ENCODE measurements at places on chromosomes 4 and X.

- no peak for DNase-seq
Measured at GRCh38 chr4:39542611-39543012, 15.4 kb upstream of the UGDH start.

DNA sequence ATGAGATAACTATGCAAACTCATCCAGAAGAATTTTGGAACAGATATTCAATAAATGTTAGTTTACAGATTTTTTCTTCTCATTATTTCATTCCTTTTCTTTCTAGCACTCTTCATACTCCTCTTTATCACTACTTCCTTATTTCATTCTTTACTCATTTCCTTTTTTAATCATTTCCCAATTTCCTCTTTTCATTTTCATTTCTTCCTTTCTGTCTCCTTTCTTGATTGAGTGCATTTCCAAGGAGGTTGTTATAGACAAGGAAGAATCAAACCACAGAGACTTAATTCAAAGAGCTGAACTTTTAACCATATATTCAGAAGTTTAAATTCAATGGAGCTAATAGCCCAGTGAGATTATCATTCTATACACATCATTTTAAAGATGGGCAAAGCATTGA lies 600.7 kb downstream of the ARAP2 start:
- no peak for DNase-seq

DNA sequence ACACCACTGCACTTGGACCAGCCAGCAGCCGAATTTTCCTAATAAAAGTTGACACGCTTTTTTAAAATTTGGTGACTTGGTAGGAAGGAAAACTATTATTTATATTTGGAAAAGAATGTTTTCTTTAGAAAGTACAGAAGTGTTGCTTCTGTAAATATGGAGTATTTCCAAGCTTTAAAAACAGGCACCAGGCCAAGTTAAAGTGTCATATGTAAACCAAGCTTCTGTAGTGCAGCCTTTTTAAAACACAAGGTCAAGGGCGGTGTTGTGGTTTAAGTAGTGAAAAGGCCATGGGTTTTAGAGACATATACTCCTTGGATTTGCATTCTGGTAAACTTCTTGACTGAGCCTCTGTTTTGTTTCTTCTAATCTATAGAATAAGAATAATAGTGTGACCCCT lies 62.7 kb downstream of the TRIM2 start:
- no peak for DNase-seq

GRCh38 chr4:25608644-25609043 lies 47.0 kb upstream of the SLC34A2 start:
- DNase-seq: no peak

DNA sequence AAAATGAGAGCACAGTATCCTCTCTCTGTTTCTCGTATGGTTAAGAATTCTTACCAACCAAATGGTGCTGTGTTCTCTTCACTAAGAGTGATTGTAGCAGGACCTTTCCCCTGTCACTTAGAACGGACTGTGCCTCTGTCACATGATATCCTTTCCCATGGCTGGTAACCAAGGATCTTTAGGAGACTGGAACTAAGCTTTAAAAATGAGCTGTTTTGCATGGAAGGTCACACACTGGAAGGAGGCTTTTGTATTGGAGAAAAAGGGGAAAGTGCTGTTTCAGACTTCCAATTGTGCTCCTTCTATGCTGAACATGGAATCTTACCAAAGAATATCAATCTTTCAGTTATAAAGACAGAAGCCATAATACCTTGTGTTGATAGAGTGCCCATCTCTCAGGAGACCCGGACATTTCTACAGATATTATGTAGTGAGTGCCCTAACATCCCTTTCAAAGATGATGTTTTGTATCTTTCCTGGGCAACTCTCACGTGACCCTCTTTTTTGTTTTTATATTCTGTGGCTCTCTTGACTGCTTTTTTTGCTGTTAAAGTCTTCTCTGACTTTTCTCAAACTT lies 148.6 kb downstream of the SLC4A4 start:
- DNase-seq: no peak

DNA sequence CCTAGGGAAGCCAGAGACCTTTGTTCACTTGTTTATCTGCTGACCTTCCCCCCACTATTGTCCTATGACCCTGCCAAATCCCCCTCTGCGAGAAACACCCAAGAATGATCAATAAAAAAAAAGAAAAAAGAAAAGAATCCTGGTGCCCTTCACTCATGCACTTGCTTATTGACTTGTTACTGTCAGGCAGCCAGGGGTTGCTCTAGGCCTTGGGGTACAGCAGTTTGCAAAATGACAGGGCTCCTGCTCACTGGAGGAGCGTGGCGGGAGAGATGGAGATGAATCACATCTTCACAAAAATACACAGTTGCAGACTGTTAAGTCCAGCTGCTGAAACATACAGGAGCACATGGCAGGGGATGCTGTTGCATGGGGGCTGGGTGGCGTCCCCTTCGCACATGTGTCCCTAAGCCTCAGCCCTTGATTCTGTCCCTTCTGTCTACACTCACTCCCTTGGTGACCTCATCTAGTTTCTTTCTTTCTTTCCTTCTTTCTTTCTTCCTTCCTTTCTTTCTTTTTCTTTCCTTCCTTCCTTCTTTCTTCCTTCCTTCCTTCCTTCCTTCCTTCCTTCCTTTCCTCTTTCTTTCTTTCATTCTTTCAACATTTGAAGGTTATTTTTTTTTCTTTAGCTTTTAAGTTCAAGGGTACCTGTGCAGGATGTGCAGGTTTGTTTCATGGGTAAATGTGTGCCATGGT lies 16.9 kb upstream of the TMEM271 start:
- DNase-seq: no peak

DNA sequence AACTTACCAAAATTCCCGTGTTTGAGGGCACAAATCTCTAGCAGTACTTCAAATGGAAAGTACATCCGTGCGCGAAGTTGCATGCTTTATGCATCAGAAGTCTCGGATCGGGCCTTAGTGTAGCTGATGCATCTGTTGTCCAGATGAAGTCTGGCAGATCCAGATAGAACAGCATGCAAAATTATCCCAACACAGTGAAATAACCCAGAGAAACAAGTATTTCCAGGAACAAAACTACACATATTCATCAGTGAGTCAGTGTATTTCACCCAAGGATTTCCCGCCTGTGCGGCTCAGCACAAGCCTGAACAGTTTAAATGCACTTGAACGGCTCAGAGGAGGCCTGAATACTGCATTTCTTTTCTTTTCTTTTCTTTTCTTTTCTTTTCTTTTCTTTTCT lies 27.4 kb upstream of the CLDN24 start:
- no peak for DNase-seq

- no peak for DNase-seq
Measured at GRCh38 chrX:39912126-39912525, 185.6 kb downstream of the BCOR start.

GRCh38 chr4:7922466-7922865 lies 17.2 kb downstream of the AFAP1 start:
- DNase-seq: no peak

GRCh38 chrX:105191878-105192277 lies 28.6 kb downstream of the TEX13A start:
- DNase-seq: no peak

DNA sequence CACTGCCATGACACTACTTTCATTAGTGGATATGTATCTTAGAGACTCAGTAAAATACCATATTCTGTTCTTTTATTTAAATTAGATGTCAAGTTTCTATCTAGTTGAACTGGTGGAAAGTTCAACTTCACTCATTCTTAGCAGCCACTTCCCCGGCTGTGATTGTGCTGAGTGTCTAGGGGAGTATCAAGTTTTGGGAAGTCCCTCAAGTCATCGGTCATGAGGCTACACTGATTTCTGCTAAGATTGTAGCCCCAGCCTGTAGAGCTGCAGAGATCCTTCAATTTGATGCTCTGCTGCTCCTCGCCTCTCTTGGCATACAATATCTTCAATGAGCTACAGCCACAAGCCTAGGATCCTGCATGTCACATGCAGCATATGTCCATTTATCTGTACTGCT lies 53.9 kb downstream of the DMP1 start:
- DNase-seq: no peak

GRCh38 chr4:37812713-37813112 lies 13.8 kb upstream of the PGM2 start:
- DNase-seq: no peak

- no peak for DNase-seq
Measured at GRCh38 chrX:132428896-132429295, 59.9 kb downstream of the MBNL3 start.

DNA sequence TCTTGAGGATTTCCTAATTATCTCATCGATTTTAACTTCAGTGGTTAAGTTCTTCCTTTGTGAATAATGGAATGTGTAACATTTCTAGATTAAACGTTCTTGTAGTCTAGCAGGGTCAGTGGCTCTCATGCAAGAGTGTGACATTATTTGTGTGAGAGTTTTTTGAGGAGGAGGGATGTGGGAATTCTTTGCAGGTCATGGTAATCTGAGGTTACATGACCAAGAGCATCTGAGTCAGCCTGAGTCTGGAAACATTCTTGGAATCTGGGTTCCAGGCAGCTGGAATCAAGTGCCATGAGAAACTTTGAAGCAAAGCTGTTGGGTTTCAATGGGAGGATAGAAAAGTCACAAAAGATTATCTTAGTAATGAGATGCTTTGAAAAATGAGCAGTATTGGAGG lies 49.5 kb downstream of the GK start:
- DNase-seq: no peak

GRCh38 chrX:13101441-13102139 lies 57.2 kb upstream of the FAM9C start:
- DNase-seq: no peak

- no peak for DNase-seq
Measured at GRCh38 chr4:95857761-95858160, 17.9 kb downstream of the PDHA2 start.

- DNase-seq: no peak
Measured at GRCh38 chr4:55634417-55635128, 1.5 kb downstream of the NMU start.

DNA sequence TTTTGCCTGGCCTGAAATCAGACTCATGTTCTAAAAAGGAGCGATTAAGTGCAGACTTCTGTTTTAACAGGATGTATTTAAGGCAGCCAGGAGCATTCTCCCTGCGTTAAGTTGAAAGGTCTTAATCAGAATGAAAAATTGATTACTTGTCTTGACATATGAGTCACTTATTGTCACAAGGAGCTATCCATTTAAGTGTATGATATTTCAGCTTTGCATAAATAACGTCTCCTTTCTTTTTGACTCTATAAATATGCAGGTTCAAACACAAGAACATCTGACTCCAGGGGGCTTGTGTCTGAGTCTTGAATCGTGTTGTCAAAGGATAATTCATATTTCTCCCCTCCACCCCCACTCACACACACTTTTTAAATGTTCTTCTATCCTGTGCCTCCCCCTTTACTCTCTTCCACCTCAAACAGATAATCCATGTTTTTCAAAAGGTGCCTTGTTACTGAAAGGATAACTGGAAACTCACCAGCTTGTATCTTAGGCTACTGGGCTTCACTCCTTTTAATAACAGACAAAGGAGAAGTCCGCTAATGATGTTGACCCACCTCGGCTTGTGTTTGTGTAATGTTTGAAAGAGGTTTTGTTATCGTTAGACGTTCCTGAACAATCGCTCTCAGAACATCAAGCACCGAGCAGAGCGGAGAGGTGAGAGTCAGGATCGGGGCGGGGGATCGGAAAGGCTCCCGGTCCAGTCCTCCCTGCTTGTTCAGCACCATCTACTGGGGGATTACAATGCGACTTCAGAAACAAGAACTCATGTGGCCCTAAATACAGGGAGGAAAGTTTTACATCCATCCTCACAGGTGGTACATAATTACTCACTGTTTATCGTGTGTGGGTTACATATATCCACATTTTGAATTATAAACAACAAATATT lies 107.5 kb upstream of the RPL34 start:
- DNase-seq: no peak

DNA sequence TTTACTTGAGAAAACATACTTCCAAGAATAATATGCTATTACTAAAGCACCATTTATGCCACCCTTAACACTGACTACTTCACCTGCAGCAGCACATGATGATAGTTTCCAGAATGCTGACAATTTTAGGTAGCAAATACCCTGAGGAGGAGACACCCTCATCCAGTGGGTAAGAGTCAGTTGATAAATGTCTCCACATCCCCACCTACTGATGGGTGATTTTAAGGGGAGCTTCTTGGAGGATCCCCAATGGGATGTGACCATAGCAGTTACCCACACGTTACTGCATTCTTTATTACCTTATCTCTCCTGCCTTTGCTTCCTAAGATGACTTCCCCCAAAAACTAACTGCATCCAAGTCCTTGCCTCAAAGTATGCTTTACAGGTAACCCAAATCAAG lies 131.2 kb upstream of the SMARCAD1 start:
- DNase-seq: no peak

DNA sequence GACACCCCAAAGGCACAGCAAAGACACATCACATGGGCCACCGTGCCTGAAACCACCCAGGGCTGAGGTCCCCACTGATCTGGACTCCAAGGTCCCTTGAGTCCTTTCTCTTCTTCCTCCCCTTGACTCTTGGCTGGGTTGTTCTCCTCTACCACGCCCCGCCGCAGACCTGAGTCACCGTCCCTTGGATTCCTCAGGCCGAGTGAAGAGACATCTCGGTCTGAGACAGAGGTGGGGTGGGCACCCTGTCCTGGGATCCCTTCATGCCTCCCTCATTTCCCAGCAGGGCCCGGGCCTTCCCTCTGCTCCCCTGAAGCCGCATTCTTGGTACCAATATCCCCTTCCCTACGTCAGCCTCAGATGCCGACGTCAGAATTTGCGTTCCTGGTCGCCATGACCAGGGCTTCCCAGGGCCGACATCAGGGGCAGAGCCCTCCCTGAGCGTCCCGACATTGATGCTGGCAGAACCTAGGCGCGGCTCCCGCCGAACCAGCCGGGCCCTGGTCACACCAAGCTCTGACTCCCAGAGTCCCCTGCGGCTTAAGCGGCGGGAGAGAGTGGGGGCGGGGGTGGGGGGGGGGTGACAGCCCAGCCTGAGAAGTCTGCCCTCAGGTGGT lies 498 bp downstream of the MAGEA10 start:
- DNase-seq: no peak

- DNase-seq: no peak
Measured at GRCh38 chrX:39956803-39957394, 140.9 kb downstream of the BCOR start.

DNA sequence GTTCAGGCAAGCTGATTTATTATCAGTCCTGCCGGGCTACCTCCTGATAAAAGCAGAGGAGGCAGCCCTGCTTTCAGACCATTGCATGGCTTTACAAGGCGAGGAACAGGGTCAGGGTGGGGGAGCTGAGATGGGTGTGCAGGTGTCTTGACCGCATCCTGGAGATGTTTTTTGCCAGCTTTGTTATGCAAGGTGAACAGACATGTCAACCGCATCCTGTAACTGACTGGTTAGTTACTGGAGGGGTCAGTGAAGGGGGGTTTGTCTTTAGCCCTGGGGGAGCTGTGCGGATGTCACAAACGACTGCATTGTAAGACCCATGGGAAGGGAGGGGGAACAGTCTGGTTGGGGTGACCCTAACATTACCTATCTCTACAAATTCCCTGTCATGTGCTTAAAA lies 10.0 kb downstream of the ADAM29 start:
- DNase-seq: no peak

DNA sequence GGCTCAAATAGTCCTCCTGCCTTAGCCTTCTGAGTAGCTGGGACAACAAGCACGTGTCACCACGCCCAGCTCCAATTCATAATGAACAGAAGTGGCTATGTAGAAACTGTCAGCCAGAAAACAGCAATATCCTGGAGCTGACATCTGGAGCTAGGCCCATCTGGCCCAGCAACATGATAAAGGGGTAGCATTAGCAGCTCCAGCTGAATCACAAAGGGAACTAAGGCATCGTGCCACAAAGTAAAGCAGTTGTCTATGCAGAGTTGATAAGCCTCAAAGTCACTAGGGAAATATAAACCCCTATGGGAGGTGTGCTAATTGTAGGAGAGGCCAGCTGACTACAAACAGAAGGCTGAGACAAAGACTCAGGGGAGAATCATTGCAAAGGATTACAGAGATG lies 270.5 kb upstream of the GPC4 start:
- DNase-seq: no peak

- no peak for DNase-seq
Measured at GRCh38 chr4:81084634-81085033, 54.1 kb downstream of the BMP3 start.
